ENCODE measurements at places on chromosomes 7 and 10.

DNA sequence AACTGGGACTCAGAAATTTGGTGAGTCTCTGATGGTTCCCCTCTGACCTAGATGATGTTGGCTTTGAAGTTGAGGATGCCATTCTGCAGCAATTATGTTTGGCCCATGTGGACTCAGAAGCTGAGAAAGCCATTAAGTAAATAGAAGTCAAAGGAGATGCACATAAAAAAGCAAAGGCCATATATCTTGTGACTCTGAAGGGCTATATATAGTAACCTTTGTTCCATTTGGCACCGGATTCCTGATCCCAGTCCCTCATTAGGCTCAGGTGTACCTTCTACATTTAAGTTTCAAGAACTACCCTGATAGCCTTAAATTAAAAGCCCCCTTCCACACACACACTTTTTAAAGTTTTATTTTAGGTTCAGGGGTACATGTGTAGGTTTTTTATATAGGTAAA is 50.0 kb upstream of the PDK4 start:
- no peak for DNase-seq

- no peak for DNase-seq
Observed at GRCh38 chr7:151795168-151795811, 81.6 kb downstream of the PRKAG2 start.

- DNase-seq, result no peak
Observed at GRCh38 chr7:98584830-98585229, 32.3 kb upstream of the NPTX2 start.

- DNase-seq, result no peak
Observed at GRCh38 chr7:137593115-137593711, 249.7 kb upstream of the PTN start.

DNA sequence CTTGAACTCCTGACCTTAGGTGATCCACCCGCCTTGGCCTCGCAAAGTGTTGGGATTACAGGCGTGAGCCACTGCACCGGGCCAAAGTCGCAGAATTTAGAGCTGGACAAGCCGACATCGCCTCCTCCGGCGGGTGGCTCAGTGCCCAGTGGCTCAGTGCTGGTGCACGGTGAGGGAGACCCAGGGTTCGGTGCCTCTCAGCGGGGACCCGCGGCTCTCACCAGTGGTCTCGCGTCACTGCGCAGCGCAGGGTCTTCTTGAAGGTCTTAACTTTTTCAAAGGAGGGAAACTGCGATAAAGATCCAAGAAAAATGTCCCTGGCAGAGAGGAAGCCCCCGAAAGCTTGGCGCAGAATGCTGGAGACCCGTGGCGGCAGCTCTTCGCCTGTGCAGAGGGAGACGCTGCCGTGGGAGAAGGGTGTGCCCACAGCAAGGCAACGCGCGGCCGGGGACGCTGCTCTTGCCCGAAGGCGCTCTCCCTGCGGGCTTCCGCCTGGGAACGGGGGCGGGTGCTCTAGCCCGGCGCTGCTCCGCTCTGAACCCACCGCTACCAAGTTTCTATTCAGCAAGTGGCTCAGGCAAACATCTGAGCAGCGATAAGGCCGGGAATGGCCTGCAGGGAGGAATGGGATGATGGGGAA is 324.3 kb downstream of the DNAJB6 start:
- no peak for DNase-seq

- DNase-seq, result no peak
Observed at GRCh38 chr7:92656121-92656520, 65.9 kb upstream of the FAM133B start.
